ENCODE measurements at places on chromosomes 16 and 17.

- DNase-seq, result no peak
Observed at GRCh38 chr16:287298-287811, 4.4 kb downstream of the PDIA2 start.

DNA sequence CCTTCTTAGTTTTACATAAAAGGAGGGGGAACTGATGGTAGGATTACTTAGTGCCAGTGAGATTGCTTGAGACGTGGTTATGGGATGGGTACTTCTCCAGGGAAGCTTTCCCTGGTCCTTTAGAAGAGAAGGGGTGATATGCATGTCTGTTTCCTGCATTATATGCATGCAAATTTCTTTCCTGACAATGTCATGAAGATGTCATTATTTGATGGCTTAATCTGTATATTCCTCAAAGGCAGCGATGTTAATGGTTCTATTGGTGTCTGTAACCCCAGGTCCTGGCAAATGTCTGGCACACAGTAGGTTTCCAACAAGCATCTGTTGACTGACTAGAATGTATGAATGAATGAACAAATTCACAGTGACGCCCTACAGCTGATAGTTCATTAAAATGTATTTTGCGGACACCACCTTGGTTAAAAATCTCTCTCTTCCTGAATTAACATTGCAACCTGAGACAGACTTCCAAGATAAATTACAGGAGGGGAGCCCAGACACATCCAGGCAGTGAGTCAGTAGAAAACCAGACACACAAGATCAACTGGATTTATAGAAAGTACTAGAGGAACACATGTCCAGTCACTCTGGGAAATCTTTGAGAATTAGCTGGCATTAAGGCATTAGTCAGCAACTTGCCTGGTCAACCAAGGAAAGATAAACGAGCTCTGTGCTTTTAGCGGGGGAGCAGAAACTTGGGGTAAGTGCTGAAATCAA, 293.4 kb downstream of the XYLT1 start:
- no peak for DNase-seq

GRCh38 chr17:45146890-45147580, 1.2 kb upstream of the HEXIM1 start:
- peak; percentile 91 for DNase-seq

DNA sequence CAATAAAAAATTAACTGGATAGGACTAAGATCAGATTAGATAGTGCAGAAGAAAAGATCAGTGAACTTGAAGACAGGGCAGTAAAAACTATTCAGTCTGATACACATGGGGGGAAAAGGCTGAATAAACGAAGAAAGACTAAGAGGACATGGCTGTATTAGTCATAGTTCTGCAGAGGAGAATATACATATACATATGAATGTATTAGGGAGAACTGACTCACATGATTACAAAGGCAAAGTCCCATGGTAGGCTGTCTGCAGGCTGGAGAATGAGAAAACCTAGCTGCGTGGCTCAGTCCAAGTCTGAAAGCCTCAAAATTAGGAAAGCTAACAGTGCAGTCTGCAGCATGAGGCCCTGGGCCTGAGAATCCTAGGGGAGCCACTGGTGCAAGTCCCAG, 98.2 kb upstream of the GNAO1 start:
- DNase-seq, result no peak

DNA sequence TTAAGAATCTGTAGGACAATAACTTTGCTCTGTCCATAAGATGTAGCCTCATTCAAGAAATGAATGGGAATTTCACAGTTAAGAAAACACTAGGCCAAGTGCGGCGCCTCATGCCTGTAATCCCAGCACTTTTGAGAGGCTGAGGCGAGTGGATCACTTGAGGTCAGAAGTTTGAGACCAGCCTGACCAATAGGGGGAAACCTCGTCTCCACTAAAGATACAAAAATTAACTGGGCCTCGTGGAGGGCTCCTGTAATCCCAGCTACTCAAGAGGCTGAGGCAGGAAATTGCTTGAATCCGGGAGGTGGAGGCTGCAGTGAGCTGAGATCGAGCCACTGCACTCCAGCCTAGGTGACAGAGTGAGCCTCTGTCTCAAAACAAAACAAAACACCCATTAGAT, 19.9 kb upstream of the RSL1D1 start:
- DNase-seq, result no peak

- DNase-seq, result no peak
Observed at GRCh38 chr17:72518753-72519597, 398.2 kb downstream of the SOX9 start.

DNA sequence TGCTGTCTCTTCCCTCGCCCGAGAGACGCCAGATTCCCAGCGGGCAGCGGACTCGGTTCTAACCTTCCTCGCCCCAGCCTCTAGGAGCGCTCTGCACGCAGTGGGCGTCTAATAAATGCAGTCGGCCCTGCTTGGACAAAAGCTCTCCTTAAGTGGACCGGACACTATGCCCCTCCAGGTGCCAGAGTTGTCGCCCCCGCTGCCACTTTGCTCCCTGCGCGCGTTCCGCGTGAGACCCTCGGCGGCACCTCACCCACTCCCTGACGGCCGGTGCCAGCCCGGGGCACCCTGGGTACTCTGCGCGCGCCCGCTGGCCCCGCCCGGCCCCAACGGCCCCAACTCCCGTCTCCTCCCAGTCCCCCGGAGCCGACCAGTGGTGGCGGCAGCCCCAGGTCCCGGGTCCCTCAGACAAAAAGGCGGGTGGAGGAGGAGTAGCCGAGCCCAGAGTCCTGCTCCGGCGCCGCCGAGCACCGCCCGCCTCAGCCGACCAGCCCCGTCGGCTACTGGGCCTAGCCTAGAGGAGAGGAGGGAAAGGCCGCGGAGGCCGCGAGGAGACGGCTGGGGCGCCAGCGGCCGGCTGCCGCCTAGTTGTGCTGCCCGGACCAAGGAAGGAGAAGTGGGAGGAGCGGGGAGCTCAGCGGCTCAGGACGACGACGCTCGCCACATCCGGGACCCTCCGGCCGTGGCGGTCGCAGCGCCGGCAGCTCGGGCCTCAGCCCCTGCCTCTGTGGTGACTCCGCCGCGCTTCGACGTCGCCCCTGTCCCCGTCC, 123.0 kb downstream of the GOSR1 start:
- peak; percentile 92 for DNase-seq

GRCh38 chr16:4410335-4411075, 5.9 kb downstream of the CORO7 start:
- DNase-seq, result no peak

DNA sequence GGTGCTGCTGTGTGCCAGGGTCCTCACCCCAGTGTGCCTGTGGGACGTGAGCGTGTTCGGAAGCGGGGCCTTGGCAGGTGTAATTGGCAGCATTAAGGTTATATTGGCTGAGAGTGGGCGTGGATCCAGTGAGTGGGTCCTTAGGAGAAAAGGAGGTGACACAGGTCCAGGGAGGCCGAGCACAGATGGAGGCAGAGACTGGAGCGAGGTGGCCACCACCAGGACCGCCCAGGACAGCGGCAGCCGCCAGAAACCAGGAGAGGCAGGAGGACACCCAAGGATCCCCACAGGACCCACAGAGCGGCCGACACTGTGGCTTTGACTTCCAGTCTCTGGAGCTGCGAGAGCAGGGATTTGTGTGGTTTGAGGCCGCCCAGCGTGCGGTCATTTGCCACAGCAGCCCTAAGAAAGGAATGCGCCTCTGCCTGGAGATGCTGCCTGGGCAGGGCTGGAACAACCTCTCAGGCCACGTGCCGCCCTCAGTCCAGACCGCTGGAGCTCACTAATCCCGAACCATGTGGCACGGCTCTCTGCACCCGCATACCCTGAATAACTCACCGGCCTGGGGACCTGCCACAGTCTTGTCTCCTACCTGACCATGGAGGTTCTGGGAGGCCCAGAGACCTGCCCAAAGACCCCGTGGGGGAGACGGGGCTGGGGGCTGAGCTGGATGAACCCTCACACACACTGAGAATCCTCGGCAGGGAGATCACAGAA, 45.4 kb downstream of the SOX8 start:
- DNase-seq, result no peak

GRCh38 chr17:75845058-75845711, 981 bp upstream of the UNC13D start:
- peak; percentile 59 for DNase-seq

- no peak for DNase-seq
Observed at GRCh38 chr16:85680352-85680944, 8.3 kb downstream of the GINS2 start.

DNA sequence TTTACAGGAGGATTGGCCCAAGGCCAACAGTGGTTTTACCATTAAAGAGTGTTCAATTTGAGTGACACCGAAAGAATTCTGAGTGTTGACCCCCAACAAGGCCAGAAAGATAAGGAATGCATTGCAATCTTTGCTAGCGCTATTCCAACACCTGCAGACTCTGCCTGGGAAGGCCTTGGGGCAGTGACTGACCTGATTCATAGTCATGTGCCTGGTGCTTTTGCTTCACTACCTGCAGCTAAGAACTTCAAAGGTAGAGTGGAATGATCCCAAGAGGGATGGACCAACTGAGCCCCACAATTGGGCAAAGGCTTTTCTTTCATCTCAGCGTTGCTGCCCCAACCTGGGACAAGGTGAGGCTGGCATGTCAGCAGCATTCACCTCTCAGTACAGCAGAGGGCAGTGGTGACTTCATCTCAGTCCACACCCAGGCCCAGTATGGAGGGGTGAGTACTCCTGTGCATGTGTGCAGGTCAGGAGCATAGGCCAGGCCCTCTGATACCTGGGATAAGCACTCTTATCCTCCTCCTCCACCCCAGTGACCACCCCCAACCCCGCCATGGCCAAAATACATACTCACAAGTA, 149.6 kb upstream of the GNAO1 start:
- DNase-seq, result no peak

DNA sequence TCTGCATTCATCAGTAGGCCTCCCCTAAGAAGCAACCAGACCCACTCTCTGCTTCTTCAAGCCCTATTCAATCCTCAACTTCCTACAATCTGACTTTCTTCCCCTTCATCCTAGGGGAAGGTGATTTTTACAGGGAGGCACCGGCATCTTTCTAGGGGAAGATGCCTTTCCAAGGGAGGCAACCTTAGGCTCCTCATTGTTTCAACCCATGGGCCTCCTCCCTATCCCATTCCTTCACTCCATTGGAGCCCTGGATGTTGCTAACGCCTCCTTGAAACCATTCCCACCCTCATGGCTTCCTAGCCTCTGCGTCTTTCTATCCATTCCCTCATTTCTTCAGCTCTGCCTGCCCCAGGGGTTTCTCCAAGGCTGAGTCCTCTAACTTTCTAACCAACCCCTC, 2.7 kb upstream of the CUEDC1 start:
- no peak for DNase-seq

GRCh38 chr17:29238133-29238850, 8.4 kb upstream of the CRYBA1 start:
- no peak for DNase-seq

DNA sequence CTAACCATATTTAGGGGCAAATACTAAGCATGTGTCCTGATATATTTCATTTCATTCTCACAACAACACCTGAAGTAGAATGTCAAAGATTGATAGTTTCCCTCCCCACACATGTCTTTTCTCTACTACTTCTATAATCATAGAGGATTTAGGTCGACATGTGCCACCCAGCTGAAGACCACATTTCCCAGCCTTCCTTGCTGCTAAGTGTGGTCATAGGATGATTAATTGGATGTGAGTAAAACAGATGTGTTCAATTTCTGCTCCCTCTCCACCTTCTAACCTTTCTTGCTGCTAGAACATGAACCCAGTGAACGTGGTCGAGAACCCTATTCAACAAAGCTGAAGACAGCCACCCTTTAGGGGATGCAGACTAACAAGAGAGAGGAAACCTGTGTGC, 18.8 kb upstream of the HLF start:
- no peak for DNase-seq

- DNase-seq, result no peak
Observed at GRCh38 chr16:11677451-11677951, 9.2 kb downstream of the SNN start.

DNA sequence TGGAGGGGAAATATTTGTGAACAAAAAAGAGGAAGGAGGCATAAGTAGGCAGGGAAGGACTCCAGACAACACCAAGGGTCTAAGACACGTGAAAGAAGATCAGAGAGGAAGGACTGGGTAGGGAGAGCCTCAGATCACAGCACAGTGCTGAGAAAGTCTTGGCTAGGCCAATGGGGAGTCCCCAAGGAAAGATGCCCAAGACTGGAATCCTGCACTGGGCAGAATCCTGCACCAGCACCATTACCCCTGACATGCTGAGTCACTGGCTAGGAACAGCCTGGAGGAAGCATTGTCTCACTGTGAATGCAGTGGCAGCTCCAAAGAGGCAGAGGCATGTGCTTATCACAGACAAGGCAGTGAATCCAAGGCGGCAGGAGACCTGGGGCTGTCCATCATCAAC, 19.2 kb downstream of the CLEC19A start:
- DNase-seq, result no peak

DNA sequence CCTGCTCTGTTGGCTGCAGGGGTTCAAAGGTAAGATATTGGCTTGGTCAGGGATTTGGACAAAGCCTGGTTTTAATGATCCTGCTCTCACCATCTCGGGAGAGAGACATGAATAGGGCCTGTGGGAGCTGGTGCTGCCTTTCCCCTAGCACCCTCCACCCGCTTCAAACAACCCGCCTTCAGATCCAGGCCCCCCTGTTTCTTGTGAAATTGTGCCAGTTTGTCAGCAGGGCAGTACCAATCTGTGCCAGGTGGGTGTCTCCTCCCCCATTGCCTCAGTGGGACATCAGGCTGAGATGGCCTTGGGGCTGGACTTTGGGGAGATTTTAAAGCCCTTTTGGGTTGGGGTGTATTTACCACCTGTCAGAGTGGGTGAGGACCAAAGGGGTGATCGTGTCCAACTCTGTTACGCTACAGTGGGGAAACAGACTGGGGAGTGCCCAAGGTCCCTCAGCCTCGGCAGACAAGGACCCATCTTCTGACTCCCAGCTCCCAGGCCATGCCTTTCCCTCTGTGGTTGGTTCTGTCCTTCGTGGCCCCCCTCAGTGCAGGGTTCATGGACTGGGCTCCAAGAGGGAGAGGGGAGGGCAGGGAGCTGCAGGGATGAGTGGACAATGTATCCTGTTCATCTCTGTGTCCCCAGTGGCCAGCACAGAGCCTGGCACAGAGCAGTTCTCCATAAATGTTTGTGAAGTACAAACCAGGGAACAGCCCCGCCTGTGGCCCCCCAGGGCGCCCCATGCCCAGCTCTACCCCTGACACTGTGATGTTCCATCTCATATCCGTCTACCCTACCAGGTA, 3.3 kb downstream of the ARHGAP23 start:
- no peak for DNase-seq

DNA sequence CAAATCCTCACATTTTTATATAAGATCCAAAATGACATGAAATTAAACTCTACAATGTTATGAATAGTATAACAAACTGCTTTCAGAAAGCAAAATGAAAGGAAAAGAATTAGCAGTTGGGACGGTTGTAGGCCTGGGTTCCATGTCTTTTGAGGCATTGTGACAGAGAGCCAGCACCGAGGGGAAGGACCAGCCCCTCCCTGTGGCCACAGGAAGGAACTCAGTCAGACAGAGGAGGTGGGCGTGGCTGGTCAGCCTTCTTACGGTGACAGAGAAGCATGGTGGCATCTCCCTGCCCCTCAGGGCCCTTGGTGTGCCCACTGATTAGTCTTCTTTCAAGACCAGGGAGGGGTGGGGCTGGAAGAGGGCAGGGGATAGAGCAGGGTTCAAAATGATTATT, 5.7 kb downstream of the ZNF319 start:
- DNase-seq, result no peak

- DNase-seq, result no peak
Observed at GRCh38 chr17:39863918-39864746, at the start of gene IKZF3. IKZF3 (minus strand) TSS chr17:39864312; CDS start chr17:39864126, 186 bp downstream.

GRCh38 chr17:73338050-73338521, 26.3 kb upstream of the CDC42EP4 start:
- no peak for DNase-seq

Measured in KG1 (cell line).